ENCODE measurements at places on chromosomes 13 and 19.

GRCh38 chr13:98657506-98658085 is 80.7 kb upstream of the STK24 start:
- no peaks in the 10 kb centered on the region for H3K27me3 ChIP-seq
- H3K4me3 ChIP-seq, result no peak overlapping the region
- no peak for DNase-seq
- no peaks in the 10 kb centered on the region for H3K36me3 ChIP-seq
- no peaks in the 10 kb centered on the region for H3K4me1 ChIP-seq
- no peak overlapping the region for H3K27ac ChIP-seq

DNA sequence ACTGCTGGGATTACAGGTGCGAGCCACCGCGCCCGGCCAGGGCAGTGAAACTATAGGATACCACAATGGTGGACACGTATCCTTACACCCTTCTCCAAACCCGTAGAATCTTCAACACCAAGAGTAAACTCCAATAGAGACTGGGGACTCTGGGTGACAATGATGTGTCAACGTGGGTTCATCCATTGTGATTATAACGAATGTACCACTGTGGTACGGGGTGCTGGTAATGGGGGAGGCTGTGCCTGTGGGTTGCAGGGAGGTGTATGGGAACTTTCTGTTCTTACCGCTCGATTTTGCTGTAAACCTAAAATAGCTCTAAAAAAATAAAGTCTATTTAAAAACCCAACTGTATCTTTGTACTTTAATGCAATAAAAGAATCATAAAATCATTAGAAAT is 11.6 kb downstream of the GNG7 start:
- no peak overlapping the region for H3K4me3 ChIP-seq
- H3K4me1 ChIP-seq, result no peaks in the 10 kb centered on the region
- no peak overlapping the region for H3K27ac ChIP-seq
- no peaks in the 10 kb centered on the region for H3K36me3 ChIP-seq

DNA sequence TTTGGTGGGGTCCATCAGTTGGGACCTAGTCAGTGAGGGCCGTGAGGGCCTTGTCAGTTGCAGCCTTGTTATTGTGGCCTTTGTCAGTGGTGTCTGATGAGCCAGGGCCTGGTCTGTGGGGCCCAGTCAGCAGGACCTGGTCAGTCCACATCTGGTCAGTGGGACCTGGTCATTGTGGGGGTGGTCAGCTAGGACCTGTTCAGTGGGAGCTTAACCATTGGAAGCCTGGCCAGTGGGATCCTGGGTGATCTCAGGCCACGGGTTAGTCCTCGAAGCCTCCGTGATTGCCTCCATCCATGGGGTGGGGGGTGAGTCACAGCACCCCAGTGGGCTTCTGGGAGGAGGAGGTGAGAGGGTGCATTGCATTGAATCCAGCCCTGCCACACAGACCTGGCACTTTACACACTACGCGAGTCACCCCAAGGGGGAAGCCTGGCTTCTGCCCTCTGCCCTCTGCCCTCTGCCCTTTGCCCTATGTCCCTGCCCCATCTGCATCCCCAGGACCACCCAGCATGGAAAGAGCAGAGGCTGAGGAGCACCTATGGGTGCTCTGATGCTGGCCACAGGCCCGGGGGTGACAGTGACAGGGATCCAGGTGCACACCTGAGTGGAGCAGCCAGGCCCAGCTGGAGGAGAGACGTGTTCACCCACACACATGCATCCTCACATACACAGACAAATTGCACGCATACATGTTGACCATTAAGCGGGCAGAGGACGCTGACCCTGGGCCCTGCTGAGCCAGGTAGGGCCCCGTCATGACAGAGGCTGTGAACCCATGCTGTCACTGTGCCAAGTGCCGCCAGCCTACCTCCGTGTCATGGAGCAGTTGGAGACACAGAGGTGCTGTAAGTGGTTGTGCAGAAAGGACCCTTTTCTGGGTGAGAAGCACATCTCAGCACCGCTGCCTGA is 59.8 kb upstream of the TPM4 start:
- no peaks in the 10 kb centered on the region for H3K4me1 ChIP-seq
- no peak overlapping the region for H3K27ac ChIP-seq
- no peaks in the 10 kb centered on the region for H3K36me3 ChIP-seq
- no peak overlapping the region for H3K4me3 ChIP-seq

- no peak overlapping the region for H3K4me3 ChIP-seq
- H3K27ac ChIP-seq, result no peak overlapping the region
- no peaks in the 10 kb centered on the region for H3K4me1 ChIP-seq
- H3K27me3 ChIP-seq, result no peaks in the 10 kb centered on the region
- H3K36me3 ChIP-seq, result no peaks in the 10 kb centered on the region
- DNase-seq, result no peak
Measured at GRCh38 chr13:28110414-28110813, 10.0 kb upstream of the FLT3 start.

Measured in lung (tissue), 17 donors.